Left renal pelvis (tissue), 4 donors: ENCODE measurements at places on chromosomes 1 and 21.

DNA sequence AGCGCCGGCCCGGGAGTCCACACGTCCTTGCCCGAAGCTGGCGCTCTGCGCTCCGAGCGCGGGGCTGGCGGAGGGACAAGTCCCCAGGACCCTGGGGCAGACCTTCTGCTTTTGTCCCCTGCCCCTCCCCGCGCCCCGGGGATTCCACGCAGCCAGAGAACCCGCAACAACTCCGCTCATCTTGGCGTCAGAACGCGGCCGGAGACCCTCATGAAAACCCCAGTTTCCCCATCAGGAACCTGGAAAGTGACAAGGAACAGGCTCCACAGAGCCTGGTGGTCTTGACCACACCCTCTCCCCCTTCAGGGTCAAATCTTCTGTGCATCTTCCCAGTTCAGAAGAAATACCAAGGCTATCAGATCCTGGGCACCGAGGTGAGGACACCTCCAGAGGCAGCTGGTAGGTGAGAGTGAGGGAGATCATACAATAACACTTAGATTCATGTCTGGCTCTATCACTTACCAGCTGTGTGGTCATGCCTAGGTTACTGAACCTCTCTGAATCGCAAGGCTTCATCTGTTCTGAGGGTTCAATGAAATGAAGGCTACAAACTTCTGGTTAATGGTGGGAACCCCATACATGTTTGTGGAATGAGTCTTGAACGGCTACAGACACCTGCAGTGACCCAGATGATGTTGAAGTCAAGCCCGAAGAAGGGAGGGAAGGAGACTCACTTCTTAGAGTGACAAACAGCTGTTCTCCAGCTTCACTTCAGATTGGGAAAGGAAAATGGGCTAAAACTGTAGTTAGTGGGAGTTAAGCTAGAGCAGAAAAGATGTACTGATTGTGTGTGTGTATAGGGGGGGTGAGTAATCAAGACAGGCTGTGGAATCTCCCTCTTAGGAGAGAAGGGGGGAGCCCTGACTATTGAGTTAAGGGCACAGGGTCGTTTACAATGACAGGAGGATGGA is 555 bp upstream of the RSPO1 start:
- no peak for DNase-seq

DNA sequence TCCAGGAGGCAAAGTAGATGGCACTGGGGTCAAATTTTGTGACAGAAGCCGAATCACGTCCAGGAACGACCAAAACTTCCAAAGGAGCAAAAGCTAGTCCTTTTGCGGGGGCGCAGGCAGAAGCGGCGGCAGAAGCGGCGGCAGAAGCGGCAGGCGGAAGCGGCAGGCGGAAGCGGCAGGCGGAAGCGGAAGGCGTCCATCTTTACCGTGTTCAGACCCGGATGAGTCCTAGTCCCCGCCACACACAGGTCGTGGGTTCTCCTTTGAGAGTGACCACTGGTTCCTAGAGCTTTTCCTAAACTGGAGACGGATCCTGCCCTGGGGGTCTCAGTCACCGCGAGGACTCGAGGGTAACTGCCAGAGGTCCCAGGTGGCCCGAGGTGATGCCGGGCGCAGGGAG is 53.6 kb downstream of the POFUT2 start:
- no peak for DNase-seq

DNA sequence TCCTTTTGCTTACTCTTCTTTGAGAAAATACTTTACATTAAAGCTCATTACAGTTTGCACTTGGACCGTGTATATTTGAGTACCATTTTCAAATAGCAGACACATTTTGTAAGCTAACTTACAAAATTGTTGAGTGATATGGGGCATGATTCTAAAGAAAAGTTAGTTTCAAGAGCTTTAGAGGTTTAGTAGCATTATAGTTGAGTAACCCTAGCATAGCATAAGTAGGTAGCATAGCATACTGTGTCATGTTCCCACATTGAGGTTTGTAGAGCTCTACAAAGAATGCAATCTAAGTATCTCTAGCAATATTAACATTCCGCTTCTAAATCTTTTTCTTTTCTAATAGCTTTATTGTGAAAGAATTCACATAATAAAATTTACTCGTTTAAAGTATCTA is 92.0 kb downstream of the ITSN1 start:
- DNase-seq = no peak

DNA sequence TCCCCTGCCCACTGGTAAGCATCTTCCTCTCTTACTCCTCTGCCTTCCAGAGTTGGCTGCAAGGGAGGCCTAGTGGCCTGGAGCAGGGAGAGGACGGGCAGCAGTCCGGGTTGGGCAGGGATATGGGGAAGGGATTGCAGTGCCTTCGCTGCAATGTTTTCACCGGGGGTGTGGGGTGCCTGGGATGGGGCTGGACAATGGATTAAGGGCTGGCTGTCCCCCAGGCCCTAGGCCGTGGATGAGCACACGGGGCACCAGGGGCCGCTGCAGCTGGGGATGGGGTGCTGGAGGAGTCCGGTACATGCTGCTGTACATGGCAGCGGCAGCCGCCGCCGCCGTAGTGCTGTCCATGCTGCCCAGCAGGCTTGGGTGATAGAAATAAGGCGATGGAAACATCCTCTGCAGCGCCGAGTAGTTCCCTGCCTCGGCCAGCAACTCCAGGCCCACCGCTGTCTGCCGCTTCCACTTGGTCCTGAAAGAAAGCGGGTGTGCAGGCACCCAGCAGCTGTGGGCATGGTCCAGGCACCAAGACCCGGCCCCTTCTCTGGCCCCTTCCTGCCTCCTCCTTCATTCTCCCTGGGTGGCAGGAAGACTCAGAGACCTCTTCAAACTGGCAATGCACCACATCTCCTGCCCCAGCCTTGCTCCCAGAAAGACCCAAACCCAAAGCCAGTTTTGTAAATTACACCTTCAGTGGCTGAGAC is 4.8 kb downstream of the BARHL2 start:
- no peak for DNase-seq

- no peak for DNase-seq
Measured at GRCh38 chr1:223316082-223316481, 47.9 kb downstream of the SUSD4 start.

DNA sequence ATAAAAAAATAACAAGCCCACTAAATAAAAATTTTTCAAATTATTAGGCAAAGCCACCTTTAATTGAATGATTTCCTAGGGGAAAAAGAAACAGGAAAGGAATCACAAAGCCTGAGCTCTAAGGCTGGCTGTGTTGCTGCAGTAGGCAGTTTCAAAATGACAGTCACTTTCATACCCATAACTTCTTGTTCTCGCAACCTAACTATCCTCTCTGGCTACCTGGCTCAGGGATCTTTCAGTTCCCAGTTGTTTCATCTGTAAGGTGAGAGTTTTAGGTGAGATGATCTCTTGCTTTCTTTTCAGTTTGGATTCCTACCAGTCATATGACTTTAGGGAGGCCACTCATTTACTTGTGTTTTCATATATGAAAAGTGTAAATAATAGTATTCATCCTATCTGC is 226.1 kb downstream of the ASTN1 start:
- DNase-seq = no peak

DNA sequence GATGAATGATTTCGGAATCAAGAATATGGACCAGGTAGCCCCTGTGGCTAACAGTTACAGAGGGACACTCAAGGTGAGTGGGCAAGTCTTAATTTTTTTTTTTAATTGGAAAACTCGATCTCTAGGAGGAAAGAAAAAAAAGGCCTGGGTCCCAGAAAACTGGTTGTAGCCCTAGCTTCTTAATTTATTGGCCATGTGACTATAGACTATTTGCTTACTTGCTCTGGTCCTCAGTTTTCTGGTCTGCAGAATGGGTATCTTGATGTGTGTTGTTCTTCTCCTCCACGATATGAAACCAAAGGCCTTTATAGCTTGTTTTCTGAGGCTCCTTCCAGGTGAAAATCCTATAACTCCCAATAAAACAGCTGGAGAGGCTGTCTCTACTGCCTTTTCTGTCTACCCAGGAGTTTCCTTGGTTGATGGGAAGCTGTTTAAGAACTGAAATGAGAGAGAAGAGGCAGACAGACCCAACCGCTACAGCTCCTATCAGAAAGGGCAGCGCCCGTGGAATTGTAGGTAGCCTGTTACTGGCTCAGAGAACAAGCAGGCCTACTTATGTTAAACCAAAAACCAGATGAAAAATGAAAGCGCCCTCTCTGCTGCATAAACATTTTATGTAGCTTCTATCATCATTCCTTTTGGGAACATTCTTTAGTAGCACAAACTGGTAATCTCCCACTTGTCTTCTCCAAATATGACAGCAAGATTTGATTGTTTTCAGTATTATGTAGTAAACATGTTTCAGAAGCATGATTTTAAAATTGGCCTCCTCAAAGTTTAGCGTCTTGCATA is 4.5 kb downstream of the ETS2 start:
- DNase-seq = no peak

DNA sequence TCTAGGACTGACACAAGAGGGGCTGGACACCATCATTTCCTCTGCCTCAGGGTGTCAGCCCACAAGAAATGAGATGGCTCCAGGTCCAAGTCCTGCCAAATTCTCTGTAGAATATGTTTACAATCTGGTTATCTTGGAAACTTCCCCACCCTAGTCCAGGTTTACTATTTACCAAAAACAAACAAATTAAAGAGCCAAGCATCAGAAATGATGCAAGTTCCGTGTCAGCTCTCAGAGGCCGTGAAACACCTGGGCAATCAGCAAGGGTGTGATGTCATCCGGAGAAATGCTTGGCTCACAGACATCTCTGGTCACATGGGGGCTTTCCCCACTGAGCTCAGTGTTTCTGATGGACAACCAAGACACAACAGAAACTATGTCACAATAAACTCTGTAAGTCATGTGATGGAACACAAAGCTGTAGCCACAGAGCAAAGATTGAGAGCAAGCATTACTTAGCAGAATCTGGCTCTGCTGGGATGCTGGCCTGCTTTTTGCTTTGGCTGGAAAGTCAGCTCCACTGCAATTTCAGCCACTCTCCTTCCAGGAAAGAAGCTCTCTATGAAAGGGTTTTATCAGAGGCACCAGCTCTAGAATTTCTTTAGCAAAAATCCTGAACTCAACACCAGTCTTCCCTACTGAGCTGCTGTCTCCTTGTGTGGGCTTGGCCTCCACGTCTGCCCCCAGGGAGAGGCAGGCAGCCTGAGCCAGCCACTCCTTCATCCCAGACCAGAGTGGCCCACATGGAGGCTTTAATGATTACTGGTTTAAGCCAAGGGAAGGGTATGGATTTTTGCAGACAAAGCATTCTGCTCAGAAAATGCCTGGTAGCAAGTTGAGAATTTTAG is 55.9 kb downstream of the NENF start:
- no peak for DNase-seq

DNA sequence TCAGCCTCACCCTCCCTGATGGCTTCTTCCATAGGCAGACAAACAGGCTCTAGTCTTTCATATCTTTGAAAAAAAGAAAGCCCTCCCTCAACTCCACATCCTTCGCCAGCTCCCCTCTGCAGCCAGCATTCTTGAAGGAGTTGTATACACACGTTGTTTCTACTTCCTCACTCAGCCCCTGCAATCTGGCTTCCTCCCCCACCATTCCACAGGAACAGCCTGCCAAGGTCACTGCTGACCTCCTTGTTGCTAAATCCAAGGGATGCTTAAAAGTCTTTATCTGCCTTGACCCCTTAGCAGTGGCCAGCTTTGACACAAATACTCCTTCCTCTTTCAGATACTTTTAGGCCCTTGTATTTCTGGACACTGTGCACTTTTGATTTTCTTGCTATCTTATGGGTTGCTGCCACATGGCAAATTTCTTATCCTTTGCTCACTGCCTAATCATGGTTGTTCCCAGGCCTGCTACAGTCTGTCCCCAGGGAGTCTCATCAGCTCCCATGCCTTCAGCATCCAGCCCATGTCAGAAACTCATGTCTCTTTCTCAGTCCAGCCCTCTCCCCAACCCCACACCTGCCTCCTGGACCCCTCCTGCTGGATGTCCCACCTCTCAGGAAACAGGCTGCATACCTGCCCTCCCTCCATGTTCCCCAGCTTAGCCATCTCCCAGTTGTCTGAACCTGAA is 8.3 kb downstream of the FAM229A start:
- no peak for DNase-seq

DNA sequence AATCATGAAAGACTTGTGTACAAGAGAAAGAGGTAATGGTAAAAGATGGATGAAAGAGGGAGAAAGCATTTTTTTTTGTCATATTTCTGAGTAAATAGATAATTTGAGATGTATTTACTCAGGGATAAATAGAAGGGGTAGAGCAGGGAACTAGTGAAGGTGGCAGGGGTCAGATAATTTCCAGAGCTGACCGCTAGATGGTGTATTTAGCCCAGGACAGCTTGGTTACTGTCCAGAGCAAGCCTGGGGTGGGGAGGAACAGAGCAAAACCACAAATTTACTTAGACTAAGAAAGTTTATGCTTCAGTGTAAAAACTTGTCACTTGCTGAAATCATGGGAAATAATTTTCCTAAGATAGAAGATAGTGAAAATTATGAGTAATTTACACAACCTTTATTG is 91.5 kb downstream of the XCL2 start:
- no peak for DNase-seq

GRCh38 chr1:14313731-14314431 is 284.6 kb upstream of the KAZN start:
- DNase-seq = no peak

DNA sequence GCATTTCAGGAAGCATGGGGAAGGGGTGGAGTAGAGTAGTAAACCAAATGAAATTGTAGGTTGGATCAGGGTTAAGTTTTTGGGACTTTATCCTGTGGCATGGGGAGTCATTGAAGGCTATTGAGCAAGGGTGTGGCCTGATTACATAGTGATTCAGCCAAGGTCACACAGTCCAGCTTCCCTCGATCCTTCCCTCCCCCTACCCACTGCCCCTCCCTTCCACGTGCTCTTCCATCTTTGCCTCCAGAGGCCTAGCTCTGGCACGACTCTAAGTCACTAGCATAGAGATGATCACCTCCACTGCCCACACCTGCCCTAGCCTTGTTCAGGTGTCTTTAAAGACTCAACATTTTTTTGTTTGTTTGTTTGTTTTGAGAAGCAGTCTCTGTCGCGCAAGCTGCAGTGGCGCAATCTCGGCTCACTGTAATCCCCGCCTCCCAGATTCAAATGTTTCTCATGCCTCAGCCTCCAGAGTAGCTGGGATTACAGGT is 37.2 kb upstream of the SLC9A1 start:
- DNase-seq = no peak

DNA sequence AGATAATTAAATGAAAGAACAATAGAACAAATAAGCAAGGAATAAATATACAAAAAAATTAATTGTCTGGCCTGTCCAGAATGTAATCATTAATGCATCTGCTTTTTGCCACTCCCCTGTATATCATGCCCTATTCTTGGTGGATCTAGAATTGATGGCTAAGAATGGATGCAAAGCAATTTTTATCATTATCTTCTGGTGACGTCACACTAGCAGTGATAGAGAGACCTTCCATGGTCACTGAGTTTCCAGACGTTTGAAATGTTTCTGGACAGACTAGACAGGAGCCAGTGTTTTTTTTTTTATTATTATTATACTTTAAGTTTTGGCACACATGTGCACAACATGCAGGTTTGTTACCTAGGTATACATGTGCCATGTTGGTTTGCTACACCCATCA is 563.0 kb downstream of the NEGR1 start:
- DNase-seq = no peak

GRCh38 chr1:78043436-78043835 is 2.3 kb upstream of the GIPC2 start:
- no peak for DNase-seq

DNA sequence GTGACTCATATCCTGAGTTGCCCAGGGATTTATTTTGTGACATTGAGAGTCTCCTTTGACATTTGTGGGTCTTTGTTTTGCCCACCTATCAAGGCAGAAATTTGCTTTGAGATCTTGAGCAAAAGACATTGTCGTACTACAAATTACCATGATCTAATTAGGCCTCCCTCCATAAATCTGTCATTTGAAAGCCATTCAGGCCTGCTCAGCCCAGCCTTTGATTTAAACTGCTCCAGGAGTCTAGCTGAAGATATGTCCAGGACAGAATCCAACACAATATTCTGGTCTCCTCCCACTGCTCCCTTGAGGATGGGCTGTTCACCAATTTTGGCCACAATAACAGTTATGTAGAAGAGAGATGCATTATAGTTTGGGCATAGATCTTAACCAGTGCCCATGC is 86.7 kb downstream of the PROX1 start:
- no peak for DNase-seq
